ENCODE measurements at places on chromosomes 4 and X.

DNA sequence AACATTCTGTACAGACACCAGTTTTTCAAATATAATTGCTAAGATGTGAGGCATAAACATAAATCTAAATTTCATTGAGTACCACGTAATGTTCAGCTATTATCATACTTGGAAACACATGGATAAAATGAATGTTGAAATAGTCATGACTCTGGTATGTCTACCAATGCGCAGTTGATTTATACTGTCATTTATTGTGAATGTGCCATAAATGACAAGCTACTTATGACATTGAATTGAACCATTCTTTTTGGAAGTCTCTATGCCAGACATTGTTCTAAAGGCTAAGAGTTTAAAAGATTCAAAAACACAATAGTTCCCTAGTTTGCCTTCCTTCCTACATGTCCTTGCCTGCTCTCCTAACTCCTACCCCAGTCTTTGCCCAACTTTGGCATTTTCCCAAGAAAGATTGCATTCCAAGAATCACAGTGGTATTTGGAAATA lies 96.6 kb upstream of the DMD start:
- DNase-seq: no peak

DNA sequence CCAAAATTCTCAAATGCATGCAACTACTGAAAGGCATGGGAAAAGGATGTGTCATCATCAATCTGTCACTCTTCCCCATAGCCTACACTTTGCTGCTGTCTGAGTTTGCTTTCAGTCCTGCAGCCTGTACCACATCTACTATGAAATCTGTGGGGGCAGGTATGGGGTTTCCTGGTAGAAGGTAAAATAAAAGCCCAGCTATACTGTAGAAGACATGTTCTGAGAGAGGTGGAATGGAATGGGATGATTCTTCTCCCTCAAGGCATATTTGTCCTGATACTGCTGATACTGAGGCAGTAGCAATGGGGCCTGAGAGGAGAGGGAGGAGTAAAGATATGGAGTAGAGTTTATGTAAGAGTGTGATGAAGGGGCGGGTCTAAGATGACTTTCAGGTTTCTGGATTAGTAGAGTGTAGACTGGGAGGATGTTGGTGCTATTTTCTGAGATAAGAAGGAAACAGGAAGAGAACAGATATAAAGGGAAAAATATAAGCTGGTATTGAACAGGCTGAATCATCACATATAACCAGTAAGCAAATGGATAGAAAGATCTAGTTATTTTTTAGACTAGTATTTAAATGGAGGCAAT lies 38.7 kb upstream of the GYPA start:
- no peak for DNase-seq

DNA sequence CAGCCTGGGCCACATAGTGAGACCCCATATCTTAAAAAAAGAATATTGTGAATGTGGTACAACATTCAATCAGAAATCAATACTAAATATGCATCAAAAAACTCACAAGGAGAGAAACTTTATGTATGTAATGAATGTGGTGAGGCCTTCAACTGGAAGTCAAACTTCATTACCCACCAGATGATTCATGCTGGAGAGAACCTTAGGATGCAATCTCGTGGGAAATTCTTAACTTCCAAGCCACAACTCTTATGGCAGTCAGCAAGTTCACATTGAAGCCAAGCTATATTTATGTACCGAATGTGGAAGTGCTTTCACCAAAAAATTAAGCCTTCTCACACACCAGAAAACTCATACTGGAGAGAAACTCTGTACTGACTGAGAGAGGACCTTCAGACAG lies 84.5 kb upstream of the UXT start:
- peak; percentile 19 for DNase-seq

- no peak for DNase-seq
Observed at GRCh38 chrX:83934220-83934619, 73.3 kb downstream of the CYLC1 start.

DNA sequence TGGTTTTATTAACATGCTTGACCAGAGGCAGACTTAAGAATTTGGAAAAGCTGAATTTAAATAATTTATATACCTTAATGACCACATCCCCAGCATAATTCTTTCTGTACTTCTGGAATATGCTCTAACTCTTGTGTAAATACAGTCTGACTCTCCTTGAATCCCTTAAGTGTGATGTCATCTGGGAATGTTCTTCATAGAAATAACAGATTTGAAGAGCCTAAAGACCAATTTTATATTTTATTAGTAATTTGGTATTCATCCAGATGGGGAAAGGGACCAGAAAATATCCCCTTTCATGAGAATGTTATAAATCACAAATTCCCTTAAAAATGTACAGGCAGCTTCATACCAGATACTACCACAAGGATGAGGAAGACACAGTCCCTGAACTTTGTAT lies 58.3 kb downstream of the KCNIP4 start:
- no peak for DNase-seq

- no peak for DNase-seq
Observed at GRCh38 chrX:136246201-136246600, 5.0 kb downstream of the MAP7D3 start.

DNA sequence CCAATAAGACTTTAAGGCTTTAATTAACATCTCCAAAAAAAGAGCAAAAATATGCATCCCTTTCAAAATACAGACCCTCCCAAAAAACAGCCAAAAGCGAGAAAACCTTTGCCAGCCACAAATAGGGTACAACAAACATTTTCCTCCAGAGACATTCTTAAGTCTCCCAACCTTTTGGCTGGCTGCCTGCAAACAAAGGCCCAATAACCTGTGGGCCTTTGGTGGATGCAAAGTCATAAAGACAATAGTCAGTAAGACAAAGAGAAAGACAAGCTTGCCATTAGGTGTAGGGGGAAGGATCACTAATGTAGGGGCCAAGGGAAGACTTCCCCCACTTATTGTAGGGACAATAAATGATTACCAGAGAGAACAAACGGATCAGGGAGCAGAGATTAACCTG lies 215.5 kb upstream of the ZFP42 start:
- DNase-seq: no peak

GRCh38 chrX:3717742-3718420 lies 4.4 kb upstream of the PRKX start:
- DNase-seq: no peak

- DNase-seq: no peak
Observed at GRCh38 chrX:70260104-70260503, at the start of gene P2RY4. P2RY4 (minus strand) TSS chrX:70260204; CDS start chrX:70259624, 580 bp downstream.

- peak; percentile 1 for DNase-seq
Observed at GRCh38 chr4:91113130-91113706, 986.0 kb downstream of the CCSER1 start.

DNA sequence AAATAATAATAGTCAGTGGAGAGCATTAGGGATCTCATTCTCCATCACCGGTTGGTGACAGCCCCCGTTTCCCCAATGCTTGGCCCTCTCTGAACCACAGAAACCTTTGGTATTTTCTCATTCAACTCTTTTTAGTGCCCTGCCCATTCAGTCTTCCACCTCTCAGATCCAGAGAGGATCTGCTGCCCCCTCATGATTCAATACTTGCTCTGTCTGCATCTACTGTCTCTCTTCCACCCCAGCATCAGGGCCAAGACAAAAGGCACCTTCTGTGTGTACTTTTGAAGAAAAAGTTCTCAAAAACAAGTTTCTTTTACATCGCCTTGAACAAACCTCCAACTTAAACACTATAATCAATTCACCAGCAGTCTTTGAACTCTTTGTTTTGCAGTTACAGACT lies 19.3 kb downstream of the CLTRN start:
- no peak for DNase-seq

GRCh38 chr4:161132715-161133425 lies 1030.9 kb downstream of the FSTL5 start:
- no peak for DNase-seq

Data from Daoy (cell line).